ENCODE measurements at places on chromosomes 13 and 19. TPM values are rescaled to one million over a fixed set of nuclear protein-coding genes. Genes with fewer than 3 reads are reported as not detected.

Gene ZNF556
- under 0.01 TPM for total RNA-seq

GRCh38 chr19:4354897-4355296 is 11.5 kb downstream of the MPND start:
- no peak for DNase-seq

- DNase-seq = peak; percentile 29
Measured at GRCh38 chr13:43300865-43301264, 277.5 kb downstream of the DNAJC15 start.

DNA sequence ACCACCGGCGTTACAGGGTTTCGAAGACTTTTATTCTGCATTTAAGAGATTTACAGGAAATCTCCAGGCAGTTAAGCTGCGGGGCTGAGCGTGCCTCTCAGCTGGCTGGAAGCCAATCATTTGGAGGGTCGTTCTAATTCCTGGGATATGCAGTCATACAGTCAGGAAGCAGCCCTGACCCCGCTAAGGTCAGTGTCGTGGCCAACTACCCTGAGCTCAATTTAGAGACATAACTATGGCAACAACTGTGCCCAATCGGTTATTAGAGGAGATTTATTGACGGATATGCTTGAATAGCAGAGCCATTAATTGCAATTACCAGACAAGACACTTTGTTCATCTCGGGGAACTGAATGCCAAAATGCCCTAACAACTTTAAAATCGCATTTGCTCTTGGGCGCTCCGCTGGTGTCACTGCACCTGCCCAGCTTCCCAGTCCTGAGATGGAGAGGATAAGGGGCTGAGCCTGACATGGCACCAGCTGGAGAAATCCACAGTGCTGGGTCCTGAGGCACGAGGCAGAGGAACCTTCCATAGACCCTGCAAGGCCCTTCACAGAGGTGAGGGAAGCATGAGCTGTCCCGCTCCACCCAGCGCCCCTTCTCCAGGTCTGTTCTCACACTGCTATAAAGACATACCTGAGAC is 15.1 kb upstream of the ZNF507 start:
- DNase-seq = no peak

DNA sequence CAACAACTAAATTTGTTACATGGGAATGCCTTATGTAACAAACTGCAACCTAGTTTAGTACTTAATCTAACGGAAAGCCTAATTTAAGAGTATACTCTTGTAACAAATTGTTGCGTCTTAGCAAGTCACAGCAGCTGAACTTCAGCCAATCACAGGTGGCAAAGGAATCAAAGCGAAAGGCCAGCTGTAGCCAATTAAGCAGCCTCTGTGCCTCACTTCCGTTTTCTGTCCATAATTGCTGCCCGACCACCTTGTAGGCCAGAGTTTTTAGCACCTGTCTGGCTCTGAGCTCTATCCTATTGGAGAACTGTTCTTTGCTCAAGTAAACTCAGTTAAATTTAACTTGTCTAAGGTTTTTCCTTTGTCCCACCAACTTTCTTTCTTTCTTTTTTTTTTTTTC is 18.1 kb upstream of the HSPH1 start:
- no peak for DNase-seq

Data from fibroblast of lung (primary cell).